Activated naive CD4-positive, alpha-beta T cell treated with anti-CD3 and anti-CD28 coated beads for 36 hours (primary cell): ENCODE measurements at places on chromosomes 6 and 20.

DNA sequence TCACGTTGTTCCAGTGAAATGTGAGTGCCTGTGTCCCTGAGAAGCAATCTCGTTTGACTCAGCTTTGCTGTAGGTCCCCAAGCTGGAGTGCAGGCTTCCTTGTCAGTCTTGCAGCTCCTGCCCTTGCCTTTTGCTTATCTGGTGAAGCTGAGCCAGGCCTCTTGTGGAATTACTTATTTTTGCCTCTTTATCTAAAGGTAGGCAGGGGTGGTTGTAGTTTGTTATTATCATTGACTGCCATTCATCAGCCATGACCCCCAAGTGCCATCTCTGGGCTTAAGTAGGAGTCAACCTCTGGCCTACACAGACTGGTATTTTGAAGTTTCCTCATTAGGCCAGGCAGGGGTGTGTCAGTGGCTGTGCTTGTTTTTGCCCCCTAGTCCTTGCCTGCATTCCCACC is 2.1 kb downstream of the TMEM14B start:
- DNase-seq: no peak

- no peak for DNase-seq
Measured at GRCh38 chr6:53440336-53440945, 91.7 kb upstream of the ELOVL5 start.

- DNase-seq: no peak
Measured at GRCh38 chr6:139863964-139864363, 489.5 kb upstream of the CITED2 start.

DNA sequence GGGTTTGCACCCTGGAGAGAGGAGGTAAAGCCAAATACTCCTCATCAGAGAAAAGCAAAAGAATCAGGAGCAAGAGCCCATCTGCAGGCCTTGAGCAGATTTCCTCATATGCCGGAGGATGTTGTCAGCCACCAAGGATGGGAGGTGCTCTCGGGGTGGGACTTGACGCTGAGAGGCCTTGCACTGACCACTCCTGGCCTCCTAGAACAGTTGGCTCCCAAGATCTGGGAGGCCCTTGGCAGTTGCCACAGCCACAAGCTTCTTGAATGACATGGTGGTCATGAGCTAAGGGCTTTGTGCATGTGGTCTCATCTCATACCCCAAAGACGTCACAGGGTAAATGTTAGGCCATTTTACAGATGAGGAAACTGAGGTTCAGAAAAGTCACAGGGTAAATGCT is 75.2 kb upstream of the PMEPA1 start:
- no peak for DNase-seq

- DNase-seq: no peak
Measured at GRCh38 chr20:32404017-32404416, 45.9 kb downstream of the ASXL1 start.

DNA sequence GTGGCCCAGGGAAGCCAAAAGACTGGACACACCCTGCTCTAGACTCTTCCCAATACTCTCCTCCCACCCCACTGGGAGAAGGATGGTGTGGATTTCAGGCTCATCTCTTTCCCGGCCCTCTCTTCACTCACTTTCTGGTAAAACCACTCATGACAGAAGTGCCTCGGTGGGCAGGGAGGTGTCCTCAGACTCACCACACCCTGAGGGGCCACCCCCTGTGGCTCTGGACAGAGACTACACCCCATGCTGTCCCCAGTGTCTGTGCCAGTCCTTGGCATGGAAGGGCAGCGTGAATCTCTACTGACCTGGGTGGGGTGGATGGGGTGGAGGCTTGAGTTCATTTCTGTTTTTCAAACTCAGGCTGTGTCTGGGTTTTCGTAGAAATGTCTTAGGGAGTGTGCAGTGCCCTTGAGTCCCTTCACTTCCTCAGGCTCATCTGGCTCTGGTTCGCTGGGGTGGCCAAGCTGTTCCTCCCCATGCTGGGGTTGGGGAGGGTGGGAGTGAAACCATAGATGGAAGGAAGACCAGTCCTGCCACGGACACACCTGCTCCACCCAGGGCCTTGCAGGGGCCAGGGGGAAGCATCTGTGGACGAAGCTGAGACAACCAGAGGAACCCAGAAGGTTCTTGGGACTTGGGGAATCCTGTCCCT is 59.1 kb downstream of the EZR start:
- DNase-seq: no peak

DNA sequence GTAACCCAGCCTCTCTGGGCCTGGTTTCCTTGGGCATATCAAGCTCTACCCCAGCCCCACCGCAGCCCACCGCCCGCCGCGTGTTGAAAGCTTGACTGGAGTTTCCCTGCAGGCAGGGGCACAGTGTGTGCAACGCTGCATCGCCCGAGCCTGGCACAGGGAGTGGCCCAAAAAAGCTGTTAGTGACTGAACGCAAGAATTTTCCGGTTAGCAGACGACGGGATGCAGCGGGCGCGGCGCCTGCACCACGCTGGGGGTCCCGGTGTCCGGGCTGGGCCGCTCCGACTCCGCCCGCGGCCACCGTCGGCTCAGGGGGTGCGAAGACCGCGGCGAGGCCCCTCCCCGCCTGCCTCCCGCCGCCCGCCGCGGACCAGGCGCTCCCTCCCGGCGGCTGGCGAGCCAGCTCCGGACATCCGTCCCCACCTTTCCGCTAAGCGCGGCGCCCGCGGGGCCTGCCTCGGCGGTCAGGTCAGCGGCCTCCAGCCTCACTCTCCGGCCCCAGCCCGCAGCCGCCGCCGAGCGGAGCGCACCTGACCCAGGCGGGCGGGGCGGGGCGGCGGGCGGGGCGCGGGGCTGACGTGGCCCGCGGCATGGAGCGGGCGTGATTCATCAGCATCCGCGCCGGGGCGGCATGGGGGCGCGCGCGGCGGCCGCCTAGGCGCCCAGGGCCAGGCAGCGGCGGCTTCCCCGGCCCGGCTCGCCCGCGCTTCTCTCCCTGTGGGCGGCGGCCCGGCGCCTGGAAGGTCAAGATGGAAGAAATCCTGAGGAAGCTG is at the start of gene ARFGEF3:
TSS of gene ARFGEF3 (plus strand) at position 602 of the 773 bp plus-strand sequence. CDS start at position 750, 148 bp downstream.
- peak; percentile 70 for DNase-seq

DNA sequence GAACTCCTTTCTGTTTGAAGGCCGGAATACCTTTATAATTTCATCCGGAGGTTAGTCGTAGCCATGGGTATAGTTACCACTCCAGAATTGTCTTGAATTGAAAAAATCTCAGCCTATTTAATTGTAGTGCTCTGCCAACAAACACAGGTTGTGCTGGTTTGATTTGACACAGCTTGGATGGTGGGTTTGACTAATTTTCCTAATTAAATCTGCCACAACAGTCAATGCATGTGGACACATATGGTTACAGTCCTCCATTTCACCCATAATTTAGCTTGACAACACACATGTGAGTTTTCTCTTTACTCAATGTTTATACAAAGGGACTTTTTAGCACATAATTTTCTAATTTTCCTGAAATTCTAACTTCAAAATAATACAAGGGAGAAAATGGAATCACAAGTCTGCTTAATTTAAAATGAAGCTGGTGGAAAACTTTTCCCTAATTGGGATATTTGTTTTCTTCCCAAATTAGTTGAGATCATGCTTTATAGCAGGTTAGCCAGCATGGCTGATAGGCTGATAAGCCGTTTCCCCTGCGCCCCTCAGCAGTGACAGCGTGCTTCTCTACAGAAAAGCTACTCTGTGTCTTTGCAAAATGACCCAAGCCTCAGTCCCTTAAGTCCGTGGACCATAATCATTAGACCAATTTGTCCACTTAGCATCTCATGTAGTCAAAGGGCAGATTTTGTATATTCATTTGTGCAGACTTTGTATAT is 463.5 kb upstream of the FLRT3 start:
- DNase-seq: no peak

DNA sequence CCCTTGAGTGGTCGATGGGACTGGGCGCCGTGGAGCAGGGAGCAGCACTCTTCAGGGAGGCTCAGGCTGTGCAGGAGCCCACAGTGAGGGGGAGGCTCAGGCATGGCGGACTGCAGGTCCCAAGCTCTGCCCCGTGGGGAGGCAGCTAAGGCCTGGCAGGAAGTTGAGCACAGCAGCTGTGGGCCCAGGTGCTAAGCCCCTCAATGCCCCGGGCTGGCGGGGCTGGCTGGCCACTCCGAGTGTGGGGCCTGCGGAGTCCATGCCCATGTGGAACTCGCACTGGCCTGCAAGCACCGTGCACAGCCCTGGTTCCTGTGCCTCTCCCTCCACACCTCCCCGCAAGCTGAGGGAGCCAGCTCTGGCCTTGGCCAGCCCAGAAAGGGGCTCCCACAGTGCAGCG is 948.4 kb upstream of the EYS start:
- DNase-seq: no peak

- DNase-seq: no peak
Measured at GRCh38 chr6:72623808-72624207, 1.9 kb downstream of the KCNQ5 start.

DNA sequence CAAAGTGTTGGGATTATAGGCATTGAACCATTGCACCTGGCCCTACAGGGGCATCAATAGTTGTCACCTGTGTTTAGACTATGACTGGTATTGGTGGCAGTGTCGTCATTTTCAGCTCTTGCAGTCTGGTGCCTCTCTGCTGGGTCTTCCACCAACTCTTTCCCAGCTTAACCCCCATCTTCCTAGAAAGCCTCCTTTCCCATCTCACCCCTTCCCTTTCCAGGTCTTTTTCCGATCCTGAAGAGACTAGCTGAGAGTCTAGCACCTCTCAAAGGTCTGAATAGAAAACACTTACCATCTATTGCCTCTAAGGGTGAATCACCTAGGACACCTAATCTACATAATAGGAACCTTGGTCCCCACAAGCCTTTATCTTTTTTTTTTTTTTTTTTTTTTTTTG is 71.0 kb downstream of the TCP11 start:
- DNase-seq: no peak

- peak; percentile 47 for DNase-seq
Measured at GRCh38 chr20:53707371-53708055, 113.9 kb upstream of the ZNF217 start.

DNA sequence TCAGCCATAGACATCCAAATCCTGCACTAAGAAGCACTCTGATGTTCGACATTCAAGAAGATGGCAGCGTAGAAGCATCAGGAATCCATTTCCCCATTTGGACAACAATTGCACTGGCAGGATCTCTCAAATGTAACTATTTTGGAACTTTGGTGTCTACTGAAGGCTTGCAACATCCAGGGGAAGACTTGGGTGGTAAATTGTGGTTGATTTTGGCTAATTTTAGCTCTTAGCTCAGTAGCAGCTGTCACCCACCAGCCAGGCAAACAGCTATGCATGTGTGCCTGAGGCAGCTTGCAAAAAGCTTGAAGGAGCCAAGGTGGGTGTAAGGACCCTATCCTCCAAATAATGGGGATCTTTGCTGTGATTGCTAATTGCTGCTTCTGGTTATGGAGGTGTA is 35.1 kb upstream of the PPP1R3G start:
- DNase-seq: no peak

DNA sequence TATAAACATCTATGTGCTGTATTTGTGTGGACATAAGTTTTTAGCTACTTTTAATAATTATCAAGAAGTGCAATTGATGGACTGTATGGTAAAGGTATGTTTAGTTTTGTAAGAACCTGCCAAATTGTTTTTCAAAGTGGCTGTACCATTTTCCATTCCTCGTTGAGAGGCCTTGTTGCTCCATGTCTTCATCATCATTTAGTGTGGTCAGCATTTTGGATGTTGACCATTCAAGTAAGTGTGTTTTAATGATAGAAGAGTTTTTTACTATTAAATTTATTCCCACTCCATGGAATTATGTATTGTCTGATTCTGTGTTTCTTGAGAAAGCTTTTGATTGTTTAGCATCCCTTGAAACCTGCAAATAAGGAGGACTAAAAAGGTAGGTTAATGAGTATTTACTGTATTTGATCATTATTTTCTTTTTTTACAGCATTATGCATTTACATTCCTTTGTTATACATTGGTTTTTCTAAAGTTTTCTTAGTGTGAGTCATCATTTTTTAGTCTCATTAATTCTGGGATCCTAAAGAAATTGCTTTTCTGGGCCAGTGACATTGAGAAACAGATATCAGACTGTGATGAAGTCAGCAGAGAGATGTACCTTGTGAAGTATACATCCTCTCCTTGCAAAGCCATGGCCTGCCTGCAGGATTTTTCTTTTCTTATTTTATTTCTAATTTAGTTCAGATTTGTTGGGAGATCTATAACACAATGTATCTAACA is 312.8 kb upstream of the PTCHD4 start:
- no peak for DNase-seq

DNA sequence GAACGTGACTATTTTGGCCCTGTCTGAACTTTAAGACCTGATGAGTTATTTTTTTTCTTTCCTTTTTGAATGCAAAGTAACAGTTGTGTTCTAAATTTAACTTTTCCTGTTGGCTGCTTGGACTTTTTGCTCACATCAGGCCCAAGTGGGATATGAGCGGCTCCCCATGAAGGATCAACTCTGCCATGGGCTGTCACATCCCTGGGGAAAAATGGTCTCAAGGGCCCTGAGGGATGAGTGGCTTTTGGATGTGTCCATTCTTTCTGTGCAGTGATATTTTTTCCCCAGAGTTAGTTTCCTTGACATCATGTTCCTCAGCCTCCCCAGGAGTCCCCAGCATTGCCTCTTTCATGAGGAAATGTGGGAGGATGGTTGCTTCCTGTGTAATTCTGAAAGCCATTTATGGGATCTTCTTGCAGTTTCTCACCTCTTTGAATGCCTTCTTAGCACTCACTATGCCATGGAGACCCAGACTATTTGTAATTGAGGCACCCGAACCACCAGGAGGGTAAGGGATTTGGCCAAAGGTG is 92.5 kb downstream of the SLC24A3 start:
- no peak for DNase-seq

- no peak for DNase-seq
Measured at GRCh38 chr6:141321493-141322347, 811.0 kb upstream of the GJE1 start.

DNA sequence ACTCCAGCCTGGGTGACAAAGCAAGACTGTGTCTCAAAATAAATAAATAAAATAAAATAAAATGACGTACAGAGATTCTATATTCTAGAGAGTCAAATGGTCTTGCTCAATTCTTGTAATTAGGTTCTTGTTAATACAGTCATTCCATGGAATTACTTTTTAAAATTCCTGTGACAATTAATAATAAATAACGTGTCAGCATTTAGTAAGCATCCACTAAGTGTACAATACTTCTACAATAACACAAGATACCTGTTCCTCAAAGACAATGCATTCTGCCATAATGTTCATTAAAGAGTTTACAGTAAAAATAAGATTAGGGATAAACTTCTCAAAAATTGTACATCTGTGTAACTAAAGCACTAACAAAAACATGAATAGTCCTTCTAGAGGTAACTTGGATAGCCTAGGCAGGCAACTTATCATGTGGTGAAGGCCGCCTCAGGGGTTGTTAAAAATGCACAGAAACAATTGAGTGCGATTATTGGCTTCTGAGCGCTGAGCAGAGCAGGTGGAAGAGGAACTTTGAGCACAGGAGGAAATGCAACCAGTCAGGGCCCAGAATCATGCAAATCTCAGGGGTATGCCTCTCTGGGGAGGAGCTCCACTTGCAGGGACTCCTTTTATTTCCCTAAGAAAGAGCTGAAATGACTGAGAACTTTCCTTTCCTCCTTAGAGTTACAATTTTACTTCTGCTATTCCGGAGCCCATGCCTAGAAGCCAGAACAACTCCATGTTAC is 37.1 kb downstream of the QRSL1 start:
- DNase-seq: no peak

GRCh38 chr6:110593637-110594036 is 117.2 kb upstream of the SLC22A16 start:
- no peak for DNase-seq

GRCh38 chr6:143806282-143807102 is 36.6 kb upstream of the LTV1 start:
- peak; percentile 83 for DNase-seq
